Esophagus mucosa (tissue), 1 donor: ENCODE measurements at places on chromosomes 4 and X.

GRCh38 chr4:168129046-168129772 lies 36.9 kb downstream of the ANXA10 start:
- ATAC-seq: no peak

- ATAC-seq: peak; percentile 96
Measured at GRCh38 chr4:159006202-159006601, 96.7 kb upstream of the RAPGEF2 start.

DNA sequence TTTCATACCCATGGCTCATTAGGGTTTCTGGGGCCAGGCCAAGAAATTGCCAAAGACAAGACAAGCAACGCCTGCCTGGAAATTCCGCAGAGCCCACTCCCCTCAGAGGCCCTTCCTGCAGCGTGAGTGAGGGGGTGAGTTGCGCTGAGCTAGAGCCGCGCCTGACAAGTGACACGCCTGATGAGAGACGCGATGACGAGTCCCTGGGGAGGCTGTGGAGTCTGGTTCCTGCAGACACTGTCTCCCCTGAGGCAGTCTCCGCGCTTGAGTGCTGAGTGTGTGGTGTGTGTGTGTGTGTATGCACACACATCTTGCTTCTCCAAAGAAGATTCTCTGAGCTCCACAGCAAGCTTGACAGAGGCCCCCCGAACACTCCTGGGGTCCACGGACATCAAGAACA lies 269.8 kb downstream of the BCOR start:
- ATAC-seq: peak; percentile 40

DNA sequence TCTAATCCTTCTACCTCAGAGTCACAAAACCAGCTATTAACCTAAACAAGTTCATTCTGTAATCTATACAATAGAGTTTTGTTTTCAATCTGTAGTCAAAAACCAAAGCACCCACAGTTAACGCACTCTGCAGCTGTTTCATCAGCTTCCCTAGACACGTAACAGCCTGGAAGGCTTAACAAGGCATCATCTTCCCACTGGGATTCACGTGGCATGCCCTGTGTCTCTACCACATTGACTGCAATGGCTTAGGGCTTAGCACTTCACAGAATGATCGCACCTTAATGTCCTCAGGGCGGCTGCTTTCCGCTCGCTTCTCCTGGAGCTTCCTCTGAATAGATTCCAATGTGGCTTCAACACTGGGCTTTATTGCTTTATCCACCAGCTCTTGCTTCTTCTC lies 49.7 kb upstream of the NAP1L5 start:
- ATAC-seq: no peak

DNA sequence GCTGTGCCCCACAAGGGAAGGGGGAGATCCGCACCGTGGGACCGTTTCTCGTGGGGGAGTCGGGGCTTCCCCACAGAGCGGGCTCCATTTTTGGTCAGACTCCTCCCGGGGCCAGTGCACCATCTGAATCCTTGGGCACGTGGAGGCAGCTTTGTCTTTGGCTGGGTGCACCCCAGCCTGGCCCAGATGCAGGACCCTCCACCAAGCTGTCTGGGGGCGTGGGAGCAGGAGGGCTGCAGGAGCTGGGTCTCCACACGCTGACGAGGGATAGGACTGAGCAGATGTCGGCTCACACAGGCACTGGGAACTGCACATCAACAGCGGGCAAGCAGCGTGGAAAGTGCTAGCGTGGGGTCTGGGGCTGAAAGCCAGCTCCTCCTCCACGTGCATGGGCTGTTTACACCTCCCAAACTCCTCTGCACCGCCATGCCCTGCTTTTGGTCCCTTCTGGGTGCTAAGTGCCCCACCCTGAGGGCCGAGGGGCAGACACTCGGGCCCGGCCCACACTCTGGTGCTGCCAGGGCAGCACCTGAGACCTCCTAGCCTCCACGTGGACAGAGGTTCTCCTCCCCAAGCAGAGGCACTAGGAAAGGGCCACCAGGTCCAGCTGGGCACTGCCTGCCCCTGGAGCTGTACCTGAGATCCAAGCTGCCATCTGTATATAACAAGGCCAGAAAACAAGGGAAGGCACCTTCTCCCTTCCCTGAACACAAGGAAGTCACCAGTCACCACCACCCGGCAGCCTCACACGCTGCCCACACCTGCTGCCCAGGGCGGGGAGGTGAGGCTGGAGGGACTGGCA lies 13.8 kb downstream of the DGKQ start:
- ATAC-seq: no peak

GRCh38 chrX:144901521-144901920 lies 345.8 kb upstream of the SPANXN1 start:
- ATAC-seq: no peak

GRCh38 chr4:154634058-154634457 lies 21.6 kb upstream of the FGG start:
- ATAC-seq: no peak

- no peak for ATAC-seq
Measured at GRCh38 chrX:24026432-24026831, 554 bp downstream of the KLHL15 start.

- no peak for ATAC-seq
Measured at GRCh38 chr4:26367811-26368210, 47.0 kb downstream of the RBPJ start.

- ATAC-seq: peak; percentile 45
Measured at GRCh38 chr4:26459054-26459755, 31.1 kb downstream of the CCKAR start.

DNA sequence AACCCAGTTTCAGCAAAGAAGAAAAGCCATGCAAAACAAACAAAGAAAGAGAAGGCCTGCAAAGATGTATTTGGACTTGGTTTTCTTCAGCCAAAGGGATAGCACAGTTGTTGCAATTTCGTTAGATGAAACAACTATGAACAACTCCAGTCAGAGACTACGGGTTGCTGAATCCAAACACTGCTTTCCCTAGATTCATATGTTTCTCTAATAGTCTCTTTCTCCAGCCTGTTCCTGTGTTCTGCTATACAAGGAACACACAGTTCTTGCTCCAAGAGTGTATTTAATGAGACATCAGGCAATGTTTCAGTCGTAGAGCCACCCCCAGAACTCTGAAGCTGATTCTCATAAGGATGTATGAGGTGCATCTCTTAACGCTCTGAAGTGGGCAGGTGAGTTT lies 162.5 kb upstream of the TBL1X start:
- no peak for ATAC-seq

DNA sequence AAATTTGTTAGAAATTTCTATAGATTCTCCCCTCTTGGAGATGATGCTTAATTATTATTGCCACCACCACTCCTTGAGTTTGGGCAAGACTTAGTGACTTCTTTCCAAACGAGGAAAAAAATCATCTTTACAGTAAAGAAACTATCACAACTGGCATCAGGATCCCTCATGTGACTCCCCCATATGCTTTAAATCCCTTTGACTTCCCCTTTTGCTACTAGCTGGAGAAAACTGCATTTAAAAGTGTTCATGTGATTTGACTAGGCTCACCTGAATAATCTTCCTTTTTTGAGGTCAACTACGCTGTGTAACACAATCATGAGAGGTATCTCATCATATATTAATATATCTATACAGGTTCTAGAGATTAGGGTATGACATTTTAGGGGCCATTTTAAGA lies 30.3 kb upstream of the ENOX2 start:
- ATAC-seq: no peak

GRCh38 chr4:24778464-24779225 lies 16.7 kb upstream of the SOD3 start:
- no peak for ATAC-seq

- ATAC-seq: no peak
Measured at GRCh38 chr4:181331214-181331613, 912.0 kb upstream of the TENM3 start.

- no peak for ATAC-seq
Measured at GRCh38 chrX:54246866-54247265, 63.8 kb upstream of the FAM120C start.

DNA sequence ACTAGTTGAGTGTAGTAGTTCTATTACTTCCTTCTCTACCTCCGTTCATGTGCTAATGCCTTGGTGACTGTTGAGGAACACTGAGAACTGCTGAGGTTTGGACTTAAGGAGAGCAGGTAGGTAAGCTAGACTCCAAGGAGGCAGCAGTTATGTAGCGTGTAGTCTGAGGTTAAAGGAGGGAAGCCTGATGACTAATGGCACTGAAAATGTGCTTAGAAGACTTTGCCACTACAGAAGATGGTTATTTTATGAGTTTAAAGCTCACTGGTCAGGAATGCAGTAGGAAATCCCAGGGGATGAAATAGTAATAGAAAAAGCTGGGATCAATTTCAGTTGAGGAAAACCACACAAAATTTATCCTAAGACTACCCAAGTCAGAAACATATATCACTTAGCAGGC lies 1077.3 kb downstream of the RAPGEF2 start:
- ATAC-seq: no peak
